Hematopoietic multipotent progenitor cell treated with erythropoietin and hydrocortisone succinate and interleukin-3 and kit ligand, for 6 days (in vitro differentiated cells): ENCODE measurements at places on chromosomes 11 and 22.

GRCh38 chr22:32531931-32532819, 57.6 kb downstream of the FBXO7 start:
- DNase-seq: no peak

DNA sequence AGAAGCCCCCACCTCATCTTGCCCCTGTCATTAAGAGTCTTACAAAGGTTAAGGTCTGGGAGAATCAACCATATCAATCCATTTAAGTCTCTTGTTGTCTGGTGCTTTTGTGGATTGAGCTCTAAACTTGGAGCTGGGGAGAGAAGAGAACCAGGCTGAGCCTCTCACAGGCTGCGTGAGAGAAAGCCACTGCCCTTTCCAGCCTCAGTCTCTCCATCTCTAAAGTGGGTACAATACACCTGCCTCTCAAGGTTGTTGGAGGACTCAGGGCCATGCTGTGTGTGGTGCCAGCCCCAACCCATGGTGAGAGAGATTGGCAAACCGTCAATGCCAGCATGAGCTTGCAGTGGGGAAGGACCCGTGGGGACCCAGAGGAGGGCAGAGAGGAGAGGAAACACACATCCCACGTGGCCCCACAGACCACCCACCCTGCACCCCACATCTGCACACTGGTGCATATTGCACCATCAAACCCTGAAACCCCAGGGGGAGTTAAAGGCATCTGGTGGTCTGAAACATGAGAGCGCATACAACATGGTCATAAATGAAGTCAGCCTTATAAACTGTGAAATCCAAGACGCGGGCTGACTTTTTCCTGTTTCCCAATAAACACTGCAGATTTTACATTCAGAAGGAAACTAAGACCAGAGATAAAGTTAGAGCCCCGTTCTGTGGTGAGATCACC, 27.5 kb upstream of the FBLN1 start:
- no peak for DNase-seq

- no peak for DNase-seq
These were observed 17.2 kb upstream of the THRSP start for GRCh38 chr11:78046486-78046854.

DNA sequence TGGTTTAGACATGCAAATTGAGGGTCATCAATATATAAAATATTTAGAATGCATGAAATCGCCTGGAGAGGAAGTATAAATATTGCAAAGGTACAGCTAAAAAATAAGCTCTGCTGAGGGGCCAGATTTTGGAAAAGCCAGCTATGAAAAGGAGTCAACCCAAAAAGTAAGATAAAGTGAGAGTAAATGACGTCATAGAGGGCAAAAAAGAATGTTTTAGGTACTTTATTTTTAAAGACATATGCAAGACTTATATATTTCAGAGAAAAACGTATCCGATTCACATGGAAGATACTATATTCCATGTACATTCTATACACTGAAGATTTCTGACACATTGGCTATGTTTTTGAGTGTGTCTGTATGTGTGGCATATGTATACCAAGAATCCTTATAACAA, 13.6 kb downstream of the GRM5 start:
- no peak for DNase-seq

DNA sequence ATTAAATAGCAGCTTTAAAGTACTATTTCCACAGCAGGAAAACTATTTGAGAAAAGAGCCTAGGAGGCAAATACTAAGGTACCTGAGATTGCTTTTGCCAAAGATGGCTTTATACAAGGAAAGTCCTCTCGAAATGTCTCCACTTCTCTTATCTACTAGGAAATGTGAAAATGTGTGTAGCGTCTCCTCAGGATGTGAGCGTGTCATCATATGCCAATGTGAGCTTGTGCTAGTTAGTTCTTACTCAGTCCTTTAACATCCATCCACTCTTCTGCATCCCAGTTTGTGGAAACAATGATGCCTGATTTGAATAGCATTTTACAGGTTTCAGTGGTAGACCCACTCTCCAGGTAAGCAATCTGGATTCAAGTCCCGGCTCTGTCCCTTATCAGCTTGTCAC, 421.0 kb downstream of the DYNC2H1 start:
- no peak for DNase-seq

- DNase-seq: peak; percentile 33
These were observed 51.4 kb downstream of the CDON start for GRCh38 chr11:126011265-126011664.

- DNase-seq: no peak
These were observed 185.4 kb upstream of the E2F8 start for GRCh38 chr11:19426011-19426755.

GRCh38 chr11:122645847-122646246, 9.7 kb upstream of the UBASH3B start:
- no peak for DNase-seq

DNA sequence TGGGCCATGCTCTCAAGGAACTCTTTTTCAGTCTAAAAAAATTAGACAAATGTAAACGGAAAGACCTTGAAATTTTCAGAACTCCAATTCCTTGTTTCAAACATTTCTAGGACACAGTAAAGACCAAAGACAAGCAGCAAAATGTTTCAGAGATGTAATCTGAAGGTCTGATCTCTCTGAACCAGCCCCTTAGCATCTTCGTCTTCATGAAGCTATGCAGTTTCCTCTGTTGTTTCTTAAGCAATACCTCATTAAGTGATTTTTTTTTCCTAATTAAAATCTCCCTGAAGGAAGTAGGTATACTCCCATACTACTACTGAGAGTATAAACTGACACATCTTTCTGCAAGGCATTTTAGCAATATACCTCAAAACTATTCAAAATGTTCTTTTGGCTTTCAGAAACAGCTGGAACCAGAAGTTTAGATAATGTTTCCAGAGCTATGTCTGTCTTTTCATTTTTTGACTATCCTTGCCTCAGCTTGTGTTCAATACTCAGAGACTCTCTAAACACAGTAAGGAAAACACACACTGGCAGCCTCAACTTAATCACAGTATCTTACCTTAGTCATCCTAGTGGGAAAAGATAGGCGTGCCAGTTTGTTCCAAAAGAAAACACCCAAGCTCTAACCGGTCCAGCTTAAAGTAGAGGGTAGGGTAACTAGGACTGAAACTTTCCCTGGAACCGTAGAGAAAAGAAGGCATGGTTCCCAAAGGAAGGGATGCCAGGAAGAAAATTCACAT, 25.1 kb downstream of the SBF2 start:
- no peak for DNase-seq

GRCh38 chr11:33646629-33647028, 54.0 kb downstream of the C11orf91 start:
- DNase-seq: no peak

GRCh38 chr11:78066471-78066870, 2.8 kb downstream of the THRSP start:
- DNase-seq: no peak

GRCh38 chr11:441418-442274, at the start of gene ANO9:
Gene ANO9 (minus strand): TSS chr11:442011. CDS start chr11:441926, 85 bp downstream.
- DNase-seq: peak; percentile 45

- no peak for DNase-seq
These were observed 1.3 kb upstream of the ZBTB16 start for GRCh38 chr11:114058026-114058706.

- no peak for DNase-seq
These were observed 68.3 kb downstream of the ARHGEF12 start for GRCh38 chr11:120404495-120404894.

- peak; percentile 47 for DNase-seq
These were observed 9.4 kb downstream of the LHFPL7 start for GRCh38 chr22:24937114-24937513.

- DNase-seq: no peak
These were observed 21.3 kb downstream of the CBX7 start for GRCh38 chr22:39130892-39131855.

- no peak for DNase-seq
These were observed 24.4 kb downstream of the ZNF214 start for GRCh38 chr11:6995703-6996102.

DNA sequence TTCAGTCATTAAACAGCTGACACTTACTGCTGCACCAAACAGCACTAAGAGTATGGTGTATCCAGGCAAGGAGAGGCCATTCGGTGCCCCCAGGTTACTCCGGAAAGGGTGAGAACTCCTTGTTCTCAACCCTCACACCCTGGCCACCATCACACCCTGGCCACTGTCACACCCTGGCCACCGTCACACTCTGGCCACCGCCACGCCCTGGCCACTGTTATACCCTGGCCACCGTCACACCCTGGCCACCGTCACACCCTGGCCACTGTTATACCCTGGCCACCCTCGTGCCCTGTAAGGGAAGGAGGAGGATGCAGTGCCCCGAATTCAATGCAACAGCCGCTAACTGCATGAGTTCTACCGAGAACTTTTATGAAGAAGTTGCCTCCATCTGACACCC, 644.4 kb downstream of the TBC1D22A start:
- no peak for DNase-seq

DNA sequence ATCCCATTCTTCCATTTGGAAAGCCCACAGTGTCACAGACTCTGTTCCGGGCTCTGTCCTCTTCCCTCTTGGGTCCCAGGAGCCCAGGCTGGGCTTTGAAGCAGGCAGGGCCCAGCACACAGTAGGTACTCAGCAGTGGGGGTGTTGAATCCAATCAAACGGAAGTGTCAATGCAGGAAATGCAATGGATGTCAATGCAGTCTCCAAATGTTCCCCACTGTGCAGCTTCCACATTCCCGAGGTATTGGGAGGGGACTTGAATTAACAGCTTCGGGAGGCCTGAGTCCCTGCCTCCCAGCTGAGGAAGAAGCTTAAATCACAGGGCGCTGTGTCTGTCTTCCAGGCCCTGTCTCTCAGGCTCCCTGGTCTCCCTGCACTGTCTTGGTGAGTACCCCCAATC, 21.8 kb upstream of the SMIM35 start:
- DNase-seq: no peak

- DNase-seq: peak; percentile 83
These were observed 55.7 kb downstream of the CD82 start for GRCh38 chr11:44621140-44621681.

- DNase-seq: no peak
These were observed 246.6 kb downstream of the MN1 start for GRCh38 chr22:27554841-27555456.

- DNase-seq: no peak
These were observed 58.9 kb downstream of the SHANK2 start for GRCh38 chr11:71193431-71193830.

DNA sequence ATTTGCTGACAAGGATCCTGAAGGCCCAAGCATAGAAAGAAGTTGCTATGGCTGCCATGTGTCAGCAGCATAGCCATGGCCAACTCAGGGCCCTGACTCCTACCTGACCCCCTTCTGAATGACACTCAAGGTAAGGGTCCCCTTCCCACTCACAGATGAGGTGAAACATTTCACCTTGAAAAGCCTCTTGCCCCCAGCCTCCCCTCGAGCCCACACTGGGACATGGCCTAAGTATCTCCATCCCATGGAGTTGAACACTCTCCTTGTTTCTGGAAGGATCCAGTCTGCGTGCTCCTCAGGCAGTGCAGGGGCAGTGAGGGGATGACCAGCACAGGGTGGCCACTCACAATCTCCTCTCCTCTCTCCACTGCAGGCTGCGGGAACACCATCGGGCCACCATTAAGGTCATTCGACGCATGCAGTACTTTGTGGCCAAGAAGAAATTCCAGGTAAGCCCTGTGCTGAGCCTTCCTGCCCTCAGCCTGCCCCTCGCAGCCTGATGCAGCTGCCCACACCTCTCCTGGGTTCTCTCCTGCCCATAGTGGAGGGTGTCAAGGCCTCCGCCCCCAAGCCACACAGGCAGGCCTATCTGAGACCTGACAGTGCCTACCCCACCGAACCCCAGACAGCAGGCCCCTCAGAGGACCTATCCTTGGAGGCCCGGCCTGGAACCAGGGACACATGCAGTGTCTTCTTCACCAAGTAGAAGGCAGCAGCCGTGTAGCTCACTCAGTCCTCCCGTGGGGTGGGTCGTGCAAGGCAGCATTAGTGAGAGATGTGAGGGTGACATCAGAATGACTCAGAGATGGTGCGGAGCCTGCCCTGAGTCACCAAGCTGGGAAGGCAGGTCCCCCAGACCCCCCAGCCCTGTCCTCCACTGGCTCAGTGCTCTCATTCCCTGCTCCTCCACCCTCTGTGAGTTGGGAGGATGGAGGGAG, 68.9 kb upstream of the KCNQ1OT1 start:
- DNase-seq: no peak

DNA sequence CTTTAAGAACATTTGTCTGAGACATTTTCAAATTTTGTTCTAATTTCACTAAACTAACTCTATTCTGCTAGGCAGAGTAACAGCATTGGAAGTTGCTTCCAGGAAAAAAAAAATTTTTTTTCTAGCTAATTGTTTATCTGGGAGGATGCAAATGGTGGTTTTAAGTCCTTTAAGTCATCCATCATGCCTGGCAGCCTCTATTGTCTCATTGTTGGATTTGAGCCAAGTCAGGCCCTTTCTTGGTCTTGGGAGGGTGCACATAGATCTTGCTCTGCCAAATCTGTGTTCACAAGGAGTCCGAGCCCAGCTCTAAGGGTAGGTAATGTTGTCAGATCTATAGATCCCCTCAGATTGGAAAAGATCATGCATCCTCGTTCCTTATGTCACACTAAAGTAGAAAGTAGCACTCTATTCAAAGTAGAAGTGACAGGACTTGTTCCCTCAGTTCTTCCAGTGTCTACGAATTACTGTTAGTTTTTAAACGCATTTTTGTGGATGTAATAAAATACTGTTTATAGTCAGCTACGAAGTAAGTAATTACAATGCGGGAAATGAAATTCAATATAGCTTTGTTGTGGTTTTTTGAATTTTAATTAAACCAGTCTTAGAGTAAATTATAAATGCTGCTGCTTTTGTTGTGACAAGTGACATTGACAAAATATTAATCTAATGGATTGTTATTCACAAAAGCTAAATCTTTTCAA, 166.0 kb upstream of the RASSF10 start:
- DNase-seq: peak; percentile 82

- DNase-seq: no peak
These were observed 6.6 kb downstream of the LRRC32 start for GRCh38 chr11:76663912-76664440.

DNA sequence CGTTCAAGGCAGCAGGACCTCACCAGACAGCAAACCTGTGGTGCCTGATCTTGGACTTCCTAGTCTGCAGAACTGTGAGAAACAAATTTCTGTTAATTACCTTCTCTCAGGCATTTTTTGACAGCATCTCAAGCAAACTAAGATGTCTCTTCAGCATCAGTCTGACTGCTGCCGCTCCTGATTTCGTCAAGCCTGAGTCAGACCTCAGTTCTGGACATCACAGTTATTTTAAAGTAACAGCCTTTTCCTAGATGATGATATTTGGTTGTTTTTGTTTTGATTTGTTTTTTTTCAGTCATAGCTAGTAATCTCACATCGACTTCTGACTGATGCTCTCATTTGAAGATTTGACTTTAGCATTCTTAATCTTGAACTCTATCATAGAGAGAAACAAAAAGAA, 71.9 kb downstream of the BLID start:
- no peak for DNase-seq

- no peak for DNase-seq
These were observed 31.6 kb upstream of the KCNQ1OT1 start for GRCh38 chr11:2731130-2732125.

DNA sequence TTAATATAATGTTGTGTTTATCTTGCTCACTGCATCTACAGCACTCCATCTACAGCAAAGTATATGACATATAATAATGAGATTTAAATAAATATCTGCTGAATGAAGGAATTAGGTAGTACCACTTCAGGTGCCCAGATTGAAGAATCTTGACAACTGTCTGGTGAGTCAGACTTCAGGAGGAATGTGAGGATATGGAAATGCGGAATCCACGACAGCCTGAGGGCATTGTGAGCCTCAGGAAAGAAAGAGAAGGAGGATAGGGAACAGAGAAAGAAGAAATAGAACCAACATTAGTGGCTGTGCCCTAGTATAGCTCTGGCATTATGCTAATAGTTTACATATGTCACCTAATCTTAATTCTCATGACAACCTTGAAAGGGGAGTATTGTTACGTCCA, 304.4 kb downstream of the AASDHPPT start:
- DNase-seq: no peak
